ENCODE measurements at places on chromosomes 11 and 22.

DNA sequence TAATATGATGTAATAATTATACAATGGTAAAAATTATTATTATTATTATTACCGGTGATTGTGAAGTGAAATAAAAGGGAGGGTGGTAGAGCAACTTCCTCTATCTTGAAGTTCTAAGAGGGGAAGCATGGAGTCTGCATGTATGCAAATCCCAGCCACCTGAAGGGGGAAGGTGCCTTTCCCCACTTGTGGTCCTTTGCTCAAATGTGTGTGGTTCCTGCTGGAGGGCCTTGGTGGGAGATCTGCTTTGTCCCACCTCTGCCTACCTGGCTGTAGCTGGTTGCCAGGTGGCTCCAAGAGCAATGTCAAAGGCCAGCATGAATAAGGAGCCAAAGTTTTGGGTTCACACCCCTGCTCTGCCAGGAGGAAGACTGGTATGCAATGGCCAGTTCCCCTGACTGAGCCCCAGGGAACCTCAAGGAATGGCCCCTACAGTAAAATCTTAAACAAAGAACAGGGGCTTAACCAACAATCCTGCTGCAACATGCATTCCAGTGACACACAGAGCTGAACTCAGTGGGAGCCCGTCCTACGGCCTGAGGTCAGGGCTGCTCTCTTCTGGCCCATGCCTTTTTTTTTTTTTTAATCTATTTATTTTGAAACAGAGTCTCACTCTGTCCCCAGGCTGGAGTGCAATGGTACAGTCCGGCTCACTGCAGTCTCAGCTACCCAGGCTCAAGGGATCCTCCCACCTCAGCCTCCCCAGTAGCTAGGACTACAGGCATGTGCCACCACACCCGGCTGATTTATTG is 8.5 kb downstream of the TMEM132A start:
- DNase-seq = no peak

DNA sequence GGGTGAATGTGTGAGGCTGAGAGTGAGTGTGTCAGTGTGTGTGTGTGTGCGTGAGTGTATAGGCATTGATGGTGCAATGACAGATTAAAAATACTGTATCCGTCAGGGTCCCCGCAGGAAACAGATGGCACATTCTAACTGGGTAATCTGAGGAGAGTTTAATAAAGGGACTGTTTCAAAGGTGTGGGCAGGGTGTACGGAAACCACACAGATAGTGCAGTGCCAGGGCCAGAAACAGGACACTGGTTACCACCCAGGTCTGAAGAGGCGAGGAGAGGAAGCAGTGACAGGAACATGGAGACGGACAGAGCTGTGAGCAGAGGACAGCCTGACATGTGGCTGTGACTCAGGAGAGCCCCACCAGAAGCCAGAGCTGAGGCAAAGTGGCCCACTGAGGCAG is 16.5 kb downstream of the P2RX3 start:
- DNase-seq = no peak

GRCh38 chr11:45583981-45584566 is 81.3 kb downstream of the CHST1 start:
- no peak for DNase-seq

GRCh38 chr11:119566319-119566718 is 143.3 kb upstream of the THY1 start:
- DNase-seq = no peak

DNA sequence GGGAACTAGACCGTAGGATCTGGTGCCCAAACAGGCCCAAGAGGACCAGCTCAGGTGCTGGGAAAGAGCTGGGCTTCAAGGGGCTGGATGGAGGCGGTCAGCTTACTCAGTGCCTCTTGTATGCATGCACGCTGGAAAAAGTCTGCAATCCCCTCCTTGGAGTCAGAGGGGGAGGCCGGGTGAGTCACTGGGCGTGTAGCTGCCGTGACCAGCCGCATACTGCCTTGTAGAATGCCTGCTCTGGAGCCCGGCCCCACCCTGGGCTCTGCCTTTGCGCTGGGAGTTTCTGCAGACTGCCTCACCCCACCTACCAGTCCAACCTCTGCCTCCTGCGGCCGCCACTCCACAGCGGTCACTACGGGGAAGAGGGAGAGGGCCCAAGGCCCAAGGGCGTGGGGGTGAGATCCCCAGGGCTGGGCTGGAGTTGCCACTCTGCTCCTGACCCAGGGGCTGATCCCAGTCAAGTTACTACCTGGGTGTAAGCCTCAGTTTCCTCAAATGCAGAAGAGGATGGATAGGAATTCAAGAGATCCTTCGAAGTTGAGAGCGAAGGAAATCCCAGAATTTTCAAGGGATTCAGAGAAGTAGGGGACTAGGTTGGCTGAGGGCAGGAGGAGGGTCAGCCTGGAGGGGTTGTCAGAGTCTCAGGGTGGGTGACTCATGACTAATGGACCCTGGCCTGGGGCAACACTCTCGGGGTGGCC is 4.2 kb downstream of the MRGPRF start:
- no peak for DNase-seq

- peak; percentile 31 for DNase-seq
These were observed 10.0 kb downstream of the RPL3 start for GRCh38 chr22:39309364-39309861.

GRCh38 chr11:35982061-35982460 is 38.2 kb downstream of the LDLRAD3 start:
- no peak for DNase-seq

DNA sequence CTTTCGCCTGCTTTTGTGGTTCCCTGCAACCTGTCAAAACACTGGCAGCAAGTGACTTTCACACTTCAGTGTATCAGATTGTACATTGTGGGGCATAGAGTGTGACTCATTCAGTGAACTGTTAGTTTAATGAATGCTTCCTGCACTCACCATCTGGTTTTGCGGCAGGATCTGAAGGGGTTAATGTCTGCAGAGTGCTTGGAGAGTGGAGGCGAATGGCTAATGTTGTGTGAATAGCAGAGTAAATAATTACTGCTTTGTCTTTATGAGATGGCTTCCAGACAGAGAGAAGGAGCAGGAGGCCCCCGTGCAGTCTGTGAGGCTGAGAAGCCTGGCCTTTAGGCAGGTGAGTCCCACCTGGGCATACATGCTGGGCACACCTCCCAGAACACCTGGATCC is 454.3 kb upstream of the KIRREL3 start:
- DNase-seq = no peak

DNA sequence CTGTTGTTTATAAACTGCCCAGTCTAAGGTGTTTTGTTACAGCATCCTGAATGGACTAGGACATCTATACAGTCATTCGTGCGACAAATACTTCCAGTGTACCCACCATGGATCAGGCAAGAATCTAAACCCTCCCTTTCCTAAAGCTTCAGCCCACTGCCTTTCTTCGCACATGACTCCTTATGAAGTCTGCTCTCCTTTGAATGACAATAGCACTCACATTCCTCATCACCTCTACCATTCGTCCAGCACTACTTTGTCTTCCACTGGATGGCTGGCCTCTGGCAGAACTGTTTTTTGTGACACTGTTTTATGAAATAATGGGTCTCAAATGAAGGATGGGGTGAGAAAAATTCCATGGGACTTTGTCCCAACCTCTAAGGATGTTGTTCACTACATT is 89.8 kb upstream of the LIN7C start:
- DNase-seq = no peak

DNA sequence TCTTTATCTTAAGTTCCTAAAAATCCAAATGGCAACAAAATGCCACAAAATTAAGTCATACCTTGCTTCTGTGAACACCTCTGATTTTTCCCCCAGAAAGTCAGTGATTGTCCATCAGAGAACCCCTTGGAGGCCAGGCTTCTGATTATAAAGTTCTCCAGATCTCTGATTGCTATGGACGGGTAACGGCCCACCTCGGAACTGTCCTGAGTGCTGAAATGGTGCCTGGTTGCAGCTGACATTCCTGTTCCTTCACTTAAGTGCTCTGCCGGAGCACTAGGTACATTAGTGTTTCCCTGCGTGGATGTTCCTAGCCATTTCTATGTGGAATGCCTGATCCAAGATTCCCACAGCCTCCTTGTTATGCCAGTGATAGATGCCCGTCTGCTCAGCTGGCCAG is 85.0 kb downstream of the CHST1 start:
- no peak for DNase-seq

DNA sequence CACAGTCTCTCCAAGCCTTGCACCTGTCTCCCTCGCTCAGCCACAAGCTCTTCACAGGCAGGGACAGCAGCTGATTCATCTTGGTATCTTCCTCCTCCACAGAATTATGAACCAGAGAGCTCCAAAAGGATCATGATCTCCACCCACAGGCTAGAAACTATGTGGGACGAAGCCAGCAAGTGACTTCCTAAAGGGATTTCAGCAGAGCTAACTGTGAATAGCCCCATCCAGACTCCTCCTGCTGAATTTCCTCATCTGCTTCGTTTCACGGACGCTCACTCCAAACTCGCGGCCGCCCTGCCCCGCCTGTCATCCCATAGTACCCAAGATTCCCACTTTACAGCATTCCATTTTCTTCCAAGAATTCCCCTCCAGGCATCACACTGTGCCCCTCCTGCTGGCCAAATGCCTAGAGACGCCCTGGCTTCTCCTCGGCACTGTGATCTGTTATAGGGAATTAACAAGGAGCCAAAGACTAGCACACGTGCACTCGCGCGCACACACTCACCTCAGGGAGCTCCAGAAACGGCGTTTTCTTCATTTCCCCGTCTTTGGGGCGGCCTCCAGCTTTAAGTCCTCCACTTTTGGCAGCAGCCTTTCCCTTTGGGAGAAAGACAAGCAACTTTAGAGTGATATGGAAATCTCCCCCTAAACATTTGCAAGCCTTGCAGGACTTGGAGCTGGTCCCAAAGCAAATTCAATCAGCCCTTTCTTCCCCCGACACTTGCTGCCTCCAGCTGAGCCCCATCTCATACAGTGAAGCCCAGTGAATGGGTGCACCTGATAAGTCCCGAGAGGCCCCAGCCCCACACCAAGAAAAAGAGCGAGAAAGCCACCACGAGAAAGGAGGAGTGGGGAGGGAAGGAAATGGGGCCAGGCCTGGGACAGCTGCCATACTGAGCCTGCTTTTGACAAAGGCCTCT is 35.5 kb downstream of the SPATA19 start:
- DNase-seq = no peak

GRCh38 chr11:123562158-123562557 is 92.3 kb downstream of the SCN3B start:
- no peak for DNase-seq

DNA sequence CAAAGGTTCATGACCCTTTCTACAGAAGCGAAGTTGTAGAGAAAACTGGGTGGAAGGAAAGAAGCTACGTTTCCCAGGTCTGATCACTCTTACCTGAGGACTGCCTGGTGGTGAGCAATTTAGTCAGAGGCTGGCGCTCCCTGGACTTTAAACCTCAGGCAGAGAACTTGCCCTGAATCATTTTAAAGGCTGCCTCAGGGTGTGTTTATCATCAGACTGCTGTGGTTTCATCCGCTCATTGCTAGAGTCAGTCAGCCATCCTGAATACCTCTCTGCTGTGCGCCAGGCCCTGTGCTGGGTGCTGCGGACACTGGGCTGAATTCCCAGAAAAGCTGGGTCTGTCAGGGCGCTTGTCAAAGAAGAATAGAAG is 2.7 kb downstream of the DTX4 start:
- DNase-seq = no peak

DNA sequence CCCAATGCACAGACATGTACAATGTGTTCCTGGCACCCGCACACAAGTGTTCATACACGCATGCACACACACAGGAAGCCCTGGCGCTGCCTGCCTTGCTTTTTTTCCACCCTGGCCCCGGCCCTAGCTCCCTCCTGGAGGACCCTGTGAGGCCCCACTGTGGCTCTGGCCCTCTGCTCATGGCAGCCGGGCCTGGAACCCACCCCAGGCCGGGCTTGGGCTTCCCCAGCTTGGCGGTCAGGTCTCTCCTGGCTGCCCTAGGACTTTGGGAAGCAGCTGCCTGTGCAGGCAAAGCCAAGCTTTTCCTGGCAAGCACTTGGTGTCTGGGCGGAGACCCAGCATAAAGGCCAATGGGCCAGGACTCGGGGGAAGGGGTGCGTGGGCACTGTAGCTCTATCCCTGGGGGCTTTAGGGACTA is 30.5 kb downstream of the CD82 start:
- DNase-seq = no peak

DNA sequence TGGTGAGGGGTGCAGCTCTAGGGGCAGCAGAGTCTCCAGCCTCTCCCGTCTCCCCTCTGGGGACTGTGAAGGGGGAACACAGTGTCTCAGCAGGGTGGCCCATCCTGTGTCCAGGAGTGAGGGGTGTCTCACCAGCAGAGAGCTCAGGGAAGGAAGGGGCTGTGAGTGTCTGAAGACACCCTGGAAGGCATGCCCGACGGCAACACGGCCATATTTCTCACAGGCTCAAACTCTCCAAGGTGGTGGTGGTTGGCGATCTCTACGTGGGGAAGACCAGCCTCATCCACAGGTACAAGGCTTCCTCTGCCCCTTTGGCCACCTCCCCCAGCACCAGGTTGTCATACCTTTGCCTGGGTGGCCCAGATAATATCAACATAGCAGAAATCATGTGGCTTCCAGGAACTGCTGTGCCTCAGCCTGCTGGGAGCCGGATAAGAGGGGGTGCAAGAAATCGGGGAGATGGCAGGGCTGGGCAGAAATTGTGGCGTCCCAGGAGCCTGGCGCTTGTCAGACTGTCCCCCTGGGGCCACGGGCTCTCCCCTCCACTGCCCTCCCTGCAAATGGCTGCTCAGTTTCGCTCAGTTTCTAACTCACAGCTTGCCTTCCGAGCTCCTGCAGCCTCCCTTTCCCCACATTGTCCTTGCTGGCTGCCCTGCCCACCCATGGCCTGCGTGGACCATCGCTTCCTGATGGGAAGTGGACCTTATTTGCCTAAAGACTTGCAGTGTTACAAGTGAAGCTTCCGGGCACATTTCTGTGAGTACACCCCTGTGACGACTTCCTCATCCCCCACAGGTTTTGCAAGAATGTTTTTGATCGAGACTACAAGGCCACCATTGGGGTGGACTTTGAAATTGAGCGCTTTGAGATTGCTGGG is 7.2 kb downstream of the RAB36 start:
- no peak for DNase-seq

- no peak for DNase-seq
These were observed 164.5 kb downstream of the CRYBB2 start for GRCh38 chr22:25383892-25384291.
